Naive thymus-derived CD4-positive, alpha-beta T cell (primary cell): ENCODE measurements at places on chromosomes 1 and 21. TPM values are rescaled to one million over a fixed set of nuclear protein-coding genes. Genes with fewer than 3 reads are reported as not detected.

The KDF1 gene
- 6.9 TPM for polyA plus RNA-seq

The HAPLN2 gene
- not detected for polyA plus RNA-seq

The NDUFS2 gene
- polyA plus RNA-seq = 94.6 TPM

The OLFML3 gene
- polyA plus RNA-seq = not detected

The MAP3K7CL gene
- polyA plus RNA-seq = 5.9 TPM

The OR2T11 gene
- not detected for polyA plus RNA-seq

The ADGRL4 gene
- not detected for polyA plus RNA-seq

The CXADR gene
- polyA plus RNA-seq = 2.4 TPM

The SYF2 gene
- polyA plus RNA-seq = 77.7 TPM
